ENCODE measurements at places on chromosomes 6 and 20.

- no peak for DNase-seq
Observed at GRCh38 chr20:11204926-11205768, 531.3 kb upstream of the JAG1 start.

- DNase-seq, result no peak
Observed at GRCh38 chr6:137099689-137100403, 55.1 kb upstream of the IL20RA start.

- no peak for DNase-seq
Observed at GRCh38 chr6:34243131-34243771, 5.6 kb downstream of the SMIM29 start.

- DNase-seq, result no peak
Observed at GRCh38 chr6:11700118-11700718, 78.4 kb downstream of the ADTRP start.

DNA sequence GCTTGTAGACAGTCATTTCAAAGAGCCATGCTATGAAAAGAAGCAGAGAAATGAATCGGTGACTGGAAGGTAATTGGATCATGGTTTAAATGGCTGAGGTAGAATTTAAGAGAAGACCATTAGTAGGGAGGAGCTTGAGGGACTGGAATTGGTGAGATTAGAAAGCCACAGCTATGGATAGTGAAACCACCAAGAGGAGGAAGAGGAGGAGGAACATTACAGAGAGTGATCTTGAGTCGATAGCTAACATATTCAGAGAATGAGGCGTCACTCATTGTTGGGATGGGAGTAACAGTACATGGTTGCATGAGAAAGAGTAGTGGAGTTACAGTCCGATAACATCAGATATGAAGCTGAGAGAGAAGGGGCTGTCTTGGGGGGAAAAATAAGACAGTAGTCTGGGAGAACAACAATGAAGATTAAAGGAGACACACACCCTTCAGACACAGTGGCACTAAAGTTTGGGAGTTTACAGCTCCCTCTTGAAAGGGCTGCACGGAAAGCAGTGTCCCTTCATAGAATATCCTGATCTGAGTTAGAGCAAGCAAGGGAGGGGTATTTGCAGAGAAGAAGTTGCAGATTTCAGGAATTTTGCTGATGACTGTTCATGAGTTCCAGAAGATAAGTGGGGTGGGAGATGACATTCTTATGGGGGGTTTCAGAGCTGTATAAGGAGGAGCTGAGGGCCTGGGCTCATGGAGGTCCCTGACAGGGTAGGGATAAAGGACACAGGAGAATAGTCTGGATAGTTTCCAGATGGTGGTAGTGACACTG is 15.1 kb upstream of the LAMP5 start:
- DNase-seq, result no peak

- no peak for DNase-seq
Observed at GRCh38 chr6:73703466-73703865, 7.5 kb downstream of the CD109 start.

- no peak for DNase-seq
Observed at GRCh38 chr6:95994151-95994550, 21.6 kb upstream of the FUT9 start.

Data from activated CD8-positive, alpha-beta memory T cell treated with anti-CD3 and anti-CD28 coated beads, Interleukin-2, amount 50 U/mL, for 4 hours (primary cell).